Kidney (tissue), 22 donors: ENCODE measurements at places on chromosomes 3 and 15.
A peak's percentile ranks its signal among the peaks of the same experiment; 100 is the strongest.

DNA sequence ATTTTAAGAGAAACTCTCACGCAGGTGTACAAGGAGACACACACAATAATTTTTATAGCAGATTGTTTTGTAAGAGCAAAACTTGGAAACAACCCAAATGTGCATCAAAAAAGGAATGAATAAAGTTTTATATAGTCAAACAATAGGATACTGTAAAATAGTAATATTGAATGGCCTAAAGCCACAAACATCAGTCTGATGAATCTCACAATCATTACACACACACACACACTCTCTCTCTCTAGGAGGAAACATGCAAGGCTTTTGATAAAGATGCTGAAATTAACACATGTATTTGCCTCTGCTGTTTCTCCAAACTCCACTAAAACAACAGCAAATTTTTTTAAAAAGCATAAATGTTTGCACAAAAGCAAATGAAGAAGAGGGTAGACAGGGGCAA is 37.3 kb downstream of the ADIPOQ start:
- no peak for DNase-seq

DNA sequence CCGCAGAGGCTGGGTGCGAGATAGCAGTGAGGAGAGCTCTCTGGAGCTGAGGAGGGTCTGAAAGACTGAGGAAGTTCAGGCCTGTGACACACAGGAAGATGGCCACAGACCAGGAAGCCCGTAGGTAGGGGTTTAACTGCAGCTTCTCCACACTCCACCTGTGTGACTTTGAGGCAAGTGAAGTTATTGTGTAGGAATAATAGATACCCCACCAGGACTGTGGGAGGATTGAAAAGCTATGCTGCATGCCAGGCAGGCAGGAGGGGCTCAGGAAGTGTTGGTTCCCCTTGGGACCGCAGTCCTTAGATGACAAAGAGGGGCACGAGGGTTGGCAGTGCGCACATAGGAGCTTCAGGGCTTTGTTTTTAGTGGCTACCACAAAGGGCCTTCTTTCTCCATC is 50.9 kb downstream of the MAGEF1 start:
- no peak for DNase-seq

DNA sequence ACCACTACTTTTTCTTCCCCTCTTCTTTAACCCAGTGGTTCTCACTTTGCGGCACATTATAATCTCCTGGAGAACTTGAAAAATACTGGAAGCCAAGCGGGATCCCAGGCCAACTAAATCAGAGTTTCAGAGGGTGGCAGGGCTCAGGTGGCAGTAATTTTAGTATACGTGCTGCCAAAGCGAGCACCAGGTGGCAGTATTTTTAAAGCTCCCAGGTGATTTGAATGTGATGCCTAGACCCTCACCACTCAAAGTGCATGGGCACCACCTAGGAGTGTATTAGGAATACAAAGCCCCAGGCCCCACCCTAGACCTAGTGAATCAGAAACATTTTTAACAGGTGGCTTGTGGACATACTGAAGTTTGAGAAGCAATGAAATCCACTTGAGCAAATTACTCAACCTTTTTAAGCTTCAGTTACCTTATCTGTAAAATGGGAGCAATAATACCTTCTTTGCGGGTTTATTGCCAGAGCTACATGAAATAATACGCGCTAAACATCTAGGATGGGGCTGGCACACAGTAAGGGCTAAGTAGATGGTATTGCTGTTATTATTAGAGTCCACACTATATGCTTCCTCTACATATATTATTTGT is 8.3 kb downstream of the B3GALNT1 start:
- peak; percentile 32 for DNase-seq

- DNase-seq, result no peak
Measured at GRCh38 chr3:123568034-123568433, 16.8 kb downstream of the HACD2 start.

- no peak for DNase-seq
Measured at GRCh38 chr3:143693506-143693905, 154.8 kb downstream of the SLC9A9 start.

DNA sequence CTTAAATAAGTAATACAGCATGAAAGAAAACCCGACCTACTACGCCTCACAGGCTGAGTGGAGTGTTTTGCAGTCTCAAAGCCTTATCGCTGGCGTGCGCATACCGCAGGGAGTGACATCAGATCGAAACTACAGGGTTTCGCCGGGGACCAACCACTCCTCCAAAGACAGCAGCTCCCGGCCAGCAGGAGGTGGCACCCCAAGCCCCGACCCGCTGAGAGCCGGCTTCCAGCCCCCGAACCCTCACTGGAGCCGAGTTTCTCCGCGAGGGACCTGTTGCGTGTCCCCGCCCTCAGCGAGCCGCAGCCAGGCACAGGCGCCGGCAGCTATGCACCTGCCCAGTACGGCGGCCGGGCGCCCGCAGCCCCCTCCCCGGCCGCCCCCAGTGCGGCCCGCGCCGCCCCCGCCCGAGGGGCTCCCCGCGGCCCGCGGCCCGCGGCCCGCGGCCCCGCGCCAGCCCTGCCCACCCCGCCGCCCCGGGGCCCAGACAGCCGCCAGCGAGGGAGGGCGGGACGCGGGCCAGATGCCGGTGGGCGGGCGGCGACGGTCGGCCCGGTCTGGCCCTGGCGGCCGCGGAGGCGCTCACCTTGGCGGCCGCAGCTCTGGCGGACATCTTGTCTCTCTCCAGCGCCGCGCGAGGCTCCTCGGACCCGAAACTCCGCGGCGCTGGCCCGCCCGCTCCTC is 710 bp downstream of the TJP1 start:
- peak; percentile 88 for DNase-seq
